ENCODE measurements at places on chromosomes 4 and X.

- no peak for DNase-seq
Observed at GRCh38 chrX:119871245-119871598, 311 bp downstream of the RNF113A start.

- DNase-seq: no peak
Observed at GRCh38 chr4:81038636-81039350, 8.3 kb downstream of the BMP3 start.

GRCh38 chr4:8143392-8144140 is 15.0 kb downstream of the ABLIM2 start:
- DNase-seq: no peak

DNA sequence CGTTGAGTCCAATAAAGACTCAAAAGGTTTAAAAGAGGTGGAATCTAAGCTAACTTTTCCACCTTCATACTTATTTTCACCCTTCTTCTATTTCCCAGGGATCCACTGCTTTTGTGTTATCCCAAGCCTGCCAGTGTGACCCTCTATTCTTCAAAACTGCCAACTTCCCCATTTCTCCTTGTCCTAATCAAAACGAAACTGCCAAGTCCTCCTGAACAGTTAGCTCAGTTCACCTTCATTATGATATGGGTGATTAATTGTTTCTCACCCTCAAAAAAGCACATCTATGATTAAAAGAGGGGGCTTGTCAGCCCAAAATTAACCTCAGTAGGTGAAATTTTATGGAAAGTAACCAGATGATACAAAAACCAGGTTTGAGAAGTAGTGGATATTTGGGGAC is 108.4 kb downstream of the GUCY2F start:
- DNase-seq: no peak

GRCh38 chrX:65576160-65576559 is 41.6 kb upstream of the LAS1L start:
- DNase-seq: no peak

- DNase-seq: no peak
Observed at GRCh38 chr4:54224996-54225597, 4.0 kb upstream of the PDGFRA start.

DNA sequence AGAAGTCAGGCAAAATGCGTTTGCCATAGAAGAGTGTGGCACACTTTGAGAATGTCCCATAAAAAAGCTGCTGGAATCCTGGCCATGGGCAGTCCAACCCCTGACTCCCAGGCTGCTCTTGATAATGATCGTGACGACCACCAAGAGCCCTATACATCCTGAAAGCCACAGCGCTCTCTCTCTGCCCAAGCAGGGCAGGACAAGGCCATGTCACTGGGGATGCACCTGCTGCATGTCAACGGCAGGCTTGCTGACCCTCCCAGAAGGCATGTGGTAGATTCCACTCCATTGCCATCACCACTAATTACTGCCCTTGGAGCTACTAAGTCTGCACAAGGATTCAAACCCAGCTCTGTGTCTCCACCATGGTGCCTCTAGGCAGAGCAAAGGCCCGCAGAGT is 144.5 kb downstream of the EVC2 start:
- no peak for DNase-seq

DNA sequence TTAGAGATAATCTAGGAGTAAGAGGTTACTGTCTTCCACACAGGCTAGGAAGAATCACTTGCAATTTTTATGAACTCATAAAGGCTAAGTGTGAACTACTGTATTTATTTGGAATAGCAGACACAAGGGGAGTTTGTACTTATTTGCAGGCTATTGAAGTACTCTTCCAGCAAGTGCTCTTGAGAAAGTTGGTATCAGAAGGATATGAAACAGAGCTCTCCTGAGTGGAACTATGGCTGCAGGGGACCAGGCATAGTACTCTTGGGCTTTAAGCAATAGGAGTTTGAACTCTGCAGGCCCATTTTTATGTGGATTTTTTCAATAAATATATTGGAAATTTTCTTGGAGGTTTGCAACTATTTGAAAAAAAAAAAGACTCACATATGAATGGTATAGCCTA is 756.3 kb upstream of the ATOH1 start:
- no peak for DNase-seq

- no peak for DNase-seq
Observed at GRCh38 chr4:89254847-89255246, 52.8 kb downstream of the GPRIN3 start.

- no peak for DNase-seq
Observed at GRCh38 chr4:20352163-20352431, 100.4 kb downstream of the SLIT2 start.

Measured in stimulated activated CD8-positive, alpha-beta memory T cell treated with anti-CD3 and anti-CD28 coated beads, Interleukin-7, amount 100 ng/mL, for 1 hour (primary cell).